ENCODE measurements at places on chromosomes 7 and 10.

GRCh38 chr10:22690158-22690557 lies 24.2 kb downstream of the PIP4K2A start:
- DNase-seq: no peak

GRCh38 chr7:150855046-150855445 lies 2.7 kb downstream of the AOC1 start:
- DNase-seq: no peak

GRCh38 chr7:88243345-88243909 lies 23.6 kb upstream of the SRI start:
- peak; percentile 50 for DNase-seq

DNA sequence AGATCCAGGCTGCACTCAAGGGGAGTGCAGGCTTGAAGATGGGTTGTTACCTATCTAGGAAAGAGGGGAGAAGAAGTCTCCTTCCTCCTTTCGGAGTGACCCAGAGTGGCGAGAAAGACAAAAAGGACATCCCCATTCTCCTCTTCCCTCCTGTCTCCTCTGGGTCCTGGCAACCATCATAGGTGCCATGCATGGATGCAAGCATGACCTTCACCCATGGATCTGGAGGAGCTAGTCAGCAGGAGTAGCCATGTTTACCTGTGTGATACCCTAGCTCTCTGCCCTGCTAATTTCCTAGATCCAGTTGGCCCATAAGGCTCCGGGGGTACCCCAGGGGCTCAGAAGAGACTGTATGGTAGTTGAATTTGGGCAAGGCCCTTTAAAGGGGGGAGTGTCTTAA lies 17.2 kb upstream of the CROT start:
- peak; percentile 24 for DNase-seq

- DNase-seq: no peak
Measured at GRCh38 chr10:100479037-100479436, 16.2 kb downstream of the WNT8B start.

DNA sequence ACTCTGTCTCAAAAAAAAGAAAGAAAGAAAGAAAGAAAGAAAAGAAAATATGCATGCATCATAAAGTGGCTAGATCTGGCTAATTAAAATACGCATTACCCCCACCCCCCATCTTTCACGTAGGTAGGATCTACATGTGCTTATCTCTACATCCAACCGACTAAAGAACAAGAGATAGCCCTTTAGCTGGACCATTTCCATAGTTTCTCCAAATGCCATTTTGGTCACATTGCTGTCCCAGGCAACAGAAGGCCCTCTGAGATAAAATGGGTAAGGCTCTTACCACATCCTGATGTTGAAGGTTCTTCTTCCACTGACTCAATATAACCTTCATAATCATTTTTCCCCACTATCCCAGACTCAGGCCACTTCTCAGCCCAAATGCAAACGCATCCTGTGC lies 31.5 kb downstream of the PIK3AP1 start:
- no peak for DNase-seq

DNA sequence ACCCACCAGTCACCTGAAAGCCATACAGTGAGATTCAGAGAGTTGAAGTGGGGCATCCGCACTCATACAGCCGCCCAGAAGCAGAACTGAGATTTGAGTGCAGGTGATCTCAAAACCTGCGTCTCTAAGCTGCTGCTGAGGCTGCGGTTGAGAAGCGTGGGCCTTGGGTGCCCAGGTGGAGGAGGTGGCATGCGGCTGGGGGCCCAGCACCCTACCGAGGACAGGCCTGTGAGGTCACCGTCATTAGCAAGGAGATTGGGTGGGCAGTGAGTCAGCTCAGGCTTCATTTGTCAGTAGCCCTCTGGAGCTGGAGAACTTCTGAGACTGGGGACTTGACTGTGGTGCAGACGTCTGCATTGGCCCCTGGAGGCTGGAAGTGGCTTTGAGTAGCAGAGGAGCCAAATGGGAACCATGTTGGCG lies 29.8 kb downstream of the ZMIZ1 start:
- DNase-seq: peak; percentile 62

- DNase-seq: peak; percentile 9
Measured at GRCh38 chr10:13219685-13220670, 14.2 kb downstream of the UCMA start.

- no peak for DNase-seq
Measured at GRCh38 chr10:121787169-121787568, 140.7 kb downstream of the ATE1 start.

- DNase-seq: peak; percentile 87
Measured at GRCh38 chr10:3897156-3897555, 112.1 kb upstream of the KLF6 start.

- no peak for DNase-seq
Measured at GRCh38 chr10:59346321-59346720, 16.0 kb downstream of the FAM13C start.

- DNase-seq: no peak
Measured at GRCh38 chr10:108454224-108454623, 1289.7 kb upstream of the SORCS1 start.

- DNase-seq: no peak
Measured at GRCh38 chr10:7945034-7945433, 109.5 kb upstream of the GATA3 start.

DNA sequence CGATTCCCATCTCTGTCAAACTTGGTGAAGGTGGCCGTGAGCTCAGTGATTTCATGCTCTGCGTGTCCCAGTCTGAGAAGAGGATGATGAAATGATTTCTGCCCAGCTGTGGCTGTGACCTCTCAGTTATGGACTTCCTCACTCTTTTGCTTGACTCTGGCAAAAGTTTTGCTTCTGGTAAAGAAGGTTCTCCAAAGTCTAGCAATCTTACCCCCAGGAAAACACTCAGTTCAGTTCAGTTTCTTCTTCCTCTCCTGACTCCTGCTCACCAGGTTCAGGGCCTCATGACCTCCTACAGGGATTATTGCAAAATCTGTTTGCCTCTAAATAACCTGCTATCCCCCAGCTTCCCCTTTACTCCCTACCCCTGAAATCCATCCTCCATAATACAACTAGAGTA lies 4.9 kb upstream of the BLOC1S2 start:
- no peak for DNase-seq

GRCh38 chr10:33492701-33493345 lies 158.4 kb upstream of the NRP1 start:
- peak; percentile 17 for DNase-seq

GRCh38 chr10:11224792-11225416 lies 207.2 kb downstream of the CELF2 start:
- DNase-seq: no peak

GRCh38 chr10:126618466-126618865 lies 52.0 kb downstream of the C10orf90 start:
- DNase-seq: peak; percentile 65

DNA sequence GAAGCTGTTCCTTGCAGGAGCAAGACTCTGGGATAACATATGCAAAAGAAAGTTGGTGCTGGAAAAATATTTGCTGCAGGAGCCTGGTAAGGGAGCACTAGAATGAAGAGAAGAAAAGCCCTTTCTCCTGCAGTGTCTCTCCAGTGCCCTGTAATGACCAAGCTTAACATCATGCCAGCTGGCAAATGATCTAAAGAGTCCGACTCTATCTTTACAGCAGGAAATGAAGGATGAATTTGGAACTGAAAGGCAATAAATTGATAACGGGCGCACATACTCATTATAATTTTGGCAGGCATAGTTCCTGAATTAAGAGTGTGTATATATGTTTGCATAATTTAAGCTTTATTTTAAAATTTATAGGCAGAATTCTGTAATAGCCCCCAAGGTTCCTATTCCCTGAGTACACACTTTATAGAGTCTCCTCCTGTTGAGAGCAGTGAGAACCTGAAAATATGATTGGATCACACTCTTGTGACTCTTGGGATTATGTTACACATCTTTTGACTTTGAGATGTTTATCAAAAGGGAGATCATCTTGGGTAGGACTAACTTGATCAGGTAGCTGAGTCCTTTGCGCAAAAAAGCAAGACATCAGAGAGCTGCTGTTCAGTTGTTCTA lies 299.0 kb upstream of the MBL2 start:
- DNase-seq: no peak

DNA sequence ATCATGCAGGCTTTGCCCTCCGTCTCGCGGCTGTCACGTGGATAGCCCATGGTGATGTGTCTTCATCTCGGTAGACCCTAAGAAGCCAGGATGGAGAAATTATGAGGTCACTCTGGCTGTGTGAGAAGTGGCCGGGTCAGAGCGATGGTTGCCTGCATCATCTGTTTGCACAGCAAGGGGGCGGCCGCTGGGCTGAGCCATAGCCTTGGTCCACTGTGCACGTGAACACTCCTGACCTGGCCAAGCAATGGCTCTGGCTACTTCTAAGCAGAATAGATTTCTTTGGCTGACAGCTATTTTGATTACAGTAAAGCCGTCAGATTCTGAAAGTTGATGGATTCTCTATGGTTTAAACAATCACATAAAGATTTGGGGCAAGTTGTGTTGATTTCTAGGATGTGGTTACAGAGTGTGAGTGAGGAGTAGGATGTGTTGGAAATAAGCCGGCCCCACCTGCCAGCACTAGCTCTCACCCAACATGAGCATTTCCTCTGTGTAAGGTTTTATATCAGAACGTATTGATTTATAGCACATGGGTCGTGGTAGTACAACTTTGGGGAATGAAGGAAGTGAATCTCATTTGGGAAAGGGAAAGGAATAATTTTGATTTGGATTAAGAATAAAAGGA lies 214.4 kb upstream of the GPR26 start:
- no peak for DNase-seq

GRCh38 chr10:44240584-44241205 lies 144.2 kb downstream of the CXCL12 start:
- peak; percentile 29 for DNase-seq

DNA sequence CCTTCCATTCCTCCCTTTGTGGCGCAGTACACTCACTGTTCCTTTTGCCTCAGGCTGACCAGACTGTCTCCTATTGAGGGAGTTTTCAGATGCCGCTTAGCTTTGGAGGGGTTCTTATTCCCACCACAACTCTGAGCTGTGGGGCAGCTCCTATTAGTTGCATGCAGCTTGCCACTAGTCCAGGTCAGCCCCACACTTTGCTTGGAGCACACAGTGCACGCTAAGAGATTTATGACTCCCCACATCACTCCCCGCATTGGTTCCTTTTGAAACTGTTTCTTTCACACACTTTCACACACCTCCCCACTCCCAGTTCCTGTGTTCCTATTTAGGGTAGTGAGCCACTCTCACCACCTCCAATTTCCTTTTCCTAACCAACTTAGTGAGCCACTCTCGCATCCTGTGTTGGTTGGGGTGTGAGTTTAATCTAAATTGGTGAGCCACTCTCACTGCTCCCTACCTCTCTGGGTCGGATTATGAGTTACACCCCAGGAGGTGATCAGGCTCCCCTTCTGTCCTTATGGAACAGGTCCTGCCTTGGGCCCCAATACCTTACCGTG lies 10.4 kb upstream of the ZNF485 start:
- no peak for DNase-seq

DNA sequence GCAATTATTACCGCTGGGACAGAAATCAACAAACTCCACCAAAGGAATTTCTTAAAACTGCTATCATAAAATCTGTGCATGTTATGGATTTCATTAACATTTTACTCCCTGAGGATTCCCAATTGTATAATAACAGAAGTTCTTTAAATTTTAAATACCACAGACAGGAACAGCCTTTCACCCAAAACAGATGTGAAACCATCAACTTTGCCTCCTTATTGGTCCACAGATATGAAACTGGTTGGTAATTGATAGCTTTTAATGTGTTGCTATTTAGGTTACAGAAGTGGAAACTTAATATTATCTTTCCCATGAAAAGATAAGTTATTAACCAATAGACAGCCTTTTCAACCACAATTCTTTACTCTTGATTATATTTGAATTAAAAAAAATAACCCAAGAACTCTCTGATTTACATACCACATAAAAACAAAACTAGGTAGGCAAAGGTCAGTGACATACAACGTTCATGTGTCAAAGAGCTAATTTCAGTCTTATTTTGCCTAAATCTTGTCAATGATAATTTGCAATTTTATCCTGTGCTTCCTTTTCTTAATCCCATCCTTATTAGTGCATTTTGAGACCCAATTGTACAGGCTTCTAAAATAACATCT lies 90.0 kb downstream of the NRP1 start:
- no peak for DNase-seq

- no peak for DNase-seq
Measured at GRCh38 chr7:96471606-96472005, 149.7 kb upstream of the SLC25A13 start.

- DNase-seq: no peak
Measured at GRCh38 chr10:128943111-128943510, 523.9 kb upstream of the MGMT start.

DNA sequence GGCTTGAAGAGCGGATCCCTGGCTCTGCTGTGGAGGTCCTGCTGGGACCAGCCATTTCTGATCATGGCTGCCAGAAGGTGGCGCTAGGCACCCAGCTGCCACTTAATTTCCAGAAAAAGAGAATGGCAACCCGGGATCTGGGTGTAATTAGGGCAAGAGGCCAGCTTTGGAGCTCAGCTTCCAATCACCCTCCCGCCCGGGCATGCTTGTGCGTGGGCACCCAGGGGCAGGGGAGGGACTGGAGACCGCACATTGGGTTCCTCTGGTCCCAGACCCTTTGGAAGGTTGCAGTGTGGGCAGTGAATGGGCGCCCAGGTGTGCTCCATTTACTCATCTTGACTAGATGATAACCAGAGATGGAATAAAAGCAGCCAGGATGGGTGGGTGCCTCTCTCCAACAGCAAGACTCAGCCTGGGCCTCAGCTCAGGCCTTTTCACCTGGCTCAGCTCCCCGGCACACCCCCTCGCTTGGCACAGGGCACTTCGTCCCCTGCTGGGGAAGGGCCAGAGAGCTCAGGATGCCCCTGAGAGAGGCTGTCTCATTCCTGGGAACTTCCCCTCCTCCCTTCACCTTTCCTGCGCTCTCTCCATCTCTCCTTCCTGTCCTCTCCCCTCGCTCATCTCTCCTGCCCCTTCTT lies 14.7 kb downstream of the FAM241B start:
- DNase-seq: peak; percentile 67

DNA sequence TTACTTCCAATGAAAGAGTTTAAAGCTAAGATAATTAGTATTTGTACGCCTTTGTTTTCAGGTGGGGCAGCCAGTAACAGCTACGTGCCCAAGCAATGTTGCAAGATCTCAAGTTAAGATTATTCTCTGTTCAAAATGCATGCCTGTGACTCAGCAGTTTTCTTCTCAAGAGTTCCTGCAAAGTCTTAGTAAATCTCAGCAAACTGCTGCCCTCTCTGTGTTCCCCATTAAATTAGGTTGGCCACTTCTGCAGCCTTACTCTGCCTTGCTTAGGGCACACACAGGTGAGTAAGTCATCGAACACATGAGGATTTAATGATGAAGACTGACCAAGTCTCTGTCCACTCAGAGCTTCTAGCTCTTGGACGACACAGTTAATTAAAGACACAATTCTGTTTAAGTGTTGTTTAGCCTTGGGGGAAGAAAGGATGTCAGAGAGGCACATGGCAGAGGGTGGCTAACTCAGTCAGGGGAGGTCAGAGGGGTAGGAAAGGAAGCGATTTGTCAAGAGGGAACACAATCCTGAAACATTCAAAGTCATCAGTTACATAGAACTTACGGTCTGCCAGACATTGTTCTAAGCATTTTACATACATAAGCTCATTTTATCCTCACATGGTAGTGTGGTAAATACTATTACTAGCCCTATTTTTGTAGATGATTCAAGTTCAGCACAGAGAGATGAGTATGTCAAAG lies 20.2 kb upstream of the SLC35G1 start:
- DNase-seq: peak; percentile 37

- DNase-seq: peak; percentile 71
Measured at GRCh38 chr10:12703126-12703525, 298.4 kb downstream of the CCDC3 start.

Measured in fibroblast of skin of back (primary cell).